ENCODE measurements at places on chromosomes 4 and X.
A peak's percentile ranks its signal among the peaks of the same experiment; 100 is the strongest.

DNA sequence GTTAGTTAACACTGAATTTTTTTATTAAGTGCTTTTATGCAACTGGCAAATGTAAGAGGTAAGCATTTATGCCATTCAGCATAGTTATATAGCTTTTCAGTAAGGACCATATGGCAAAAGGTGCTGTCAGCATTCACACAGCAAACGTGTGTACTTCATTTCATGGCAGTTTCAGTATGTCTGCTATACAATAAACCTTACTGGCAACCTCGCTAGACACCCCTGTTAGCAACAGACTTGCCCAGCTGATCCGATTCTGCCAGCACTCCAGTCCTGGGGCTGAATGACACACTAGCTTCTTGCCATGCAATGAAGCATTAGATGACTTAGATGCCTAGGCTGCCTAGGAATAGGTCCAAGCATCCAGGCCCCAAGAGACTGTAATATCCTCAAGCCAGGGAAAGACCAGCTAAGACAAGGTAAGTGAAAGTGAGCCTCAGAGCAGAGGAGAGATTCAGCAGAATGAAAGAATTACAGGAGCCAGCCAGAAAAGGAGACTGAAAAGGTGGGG, 47.3 kb upstream of the DOCK11 start:
- DNase-seq = no peak

GRCh38 chr4:38015886-38016515, 55.8 kb downstream of the PTTG2 start:
- DNase-seq = no peak

- no peak for DNase-seq
These were observed 1003.7 kb upstream of the SLIT2 start for GRCh38 chr4:19248023-19248422.

DNA sequence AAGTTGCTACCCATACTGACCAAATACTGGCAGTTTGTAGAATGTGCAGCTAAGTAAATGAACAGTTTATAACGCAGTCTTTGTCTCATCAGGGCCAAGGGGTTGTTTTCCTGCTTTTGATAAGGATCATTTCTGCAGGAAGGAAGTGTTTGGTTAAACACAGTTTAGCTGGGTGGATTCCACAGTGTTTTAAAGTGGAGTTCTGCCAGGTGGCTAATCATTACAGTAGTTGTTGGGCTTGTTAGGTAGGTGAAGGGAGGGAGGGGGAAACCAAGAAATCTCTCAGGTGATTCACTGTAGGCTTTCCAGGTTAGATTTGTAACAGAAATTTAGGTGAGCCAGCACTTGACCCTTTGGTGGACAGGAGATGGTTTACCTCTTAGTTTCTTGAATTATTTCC, 58.1 kb downstream of the FNIP2 start:
- no peak for DNase-seq

GRCh38 chr4:137198791-137199190, 333.5 kb downstream of the PCDH18 start:
- no peak for DNase-seq

GRCh38 chr4:47390428-47391125, 72.9 kb downstream of the COMMD8 start:
- no peak for DNase-seq

DNA sequence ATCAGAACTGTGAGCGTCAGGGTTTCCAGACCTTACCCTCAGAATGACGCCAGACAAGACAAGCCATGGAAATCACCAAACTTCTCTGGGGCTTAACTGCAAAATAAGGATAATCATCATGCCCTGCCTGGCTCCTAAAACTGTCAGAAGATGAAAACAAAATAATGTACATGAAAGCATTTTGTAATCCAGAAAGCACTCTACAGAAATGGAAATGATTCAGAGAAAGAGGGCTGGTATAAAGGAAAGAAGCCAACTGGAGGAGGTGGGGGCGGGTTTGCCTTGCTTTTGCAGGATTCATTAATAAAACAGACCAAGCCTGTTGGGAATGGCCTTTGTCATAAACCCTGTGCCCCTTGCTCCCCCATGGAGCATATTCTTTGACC, 47.3 kb downstream of the SEPSECS start:
- no peak for DNase-seq

DNA sequence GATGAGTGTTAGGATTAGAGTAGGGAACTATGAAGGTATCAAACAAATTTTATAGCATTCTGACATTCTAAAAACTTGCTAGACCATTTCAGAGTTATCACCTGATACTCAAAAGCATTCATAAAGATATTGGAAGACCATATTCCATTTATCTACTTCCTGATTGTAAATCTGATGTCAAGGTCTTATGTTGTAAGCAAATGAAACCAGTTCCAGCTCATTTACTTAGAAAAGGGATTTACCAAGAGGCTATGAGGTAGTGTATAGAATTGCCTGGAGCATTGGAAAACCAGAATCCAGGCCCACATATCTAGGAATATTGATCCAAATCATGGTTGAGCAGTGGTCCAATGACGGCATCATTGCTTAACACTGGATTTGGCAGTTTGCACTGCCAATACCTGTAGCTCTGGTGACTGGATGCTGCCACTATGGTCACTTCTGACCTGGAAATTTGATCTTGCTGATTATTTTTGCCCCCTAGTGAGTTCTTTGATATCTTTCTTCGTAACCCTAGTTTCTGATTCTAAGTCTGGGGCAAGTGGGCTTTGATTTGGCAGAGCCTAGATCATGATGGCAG, 25.4 kb downstream of the ARFIP1 start:
- DNase-seq = peak; percentile 27

- no peak for DNase-seq
These were observed 79.0 kb upstream of the TRAM1L1 start for GRCh38 chr4:117164338-117164737.

GRCh38 chrX:20130357-20130756, 11.3 kb downstream of the EIF1AX start:
- DNase-seq = no peak

DNA sequence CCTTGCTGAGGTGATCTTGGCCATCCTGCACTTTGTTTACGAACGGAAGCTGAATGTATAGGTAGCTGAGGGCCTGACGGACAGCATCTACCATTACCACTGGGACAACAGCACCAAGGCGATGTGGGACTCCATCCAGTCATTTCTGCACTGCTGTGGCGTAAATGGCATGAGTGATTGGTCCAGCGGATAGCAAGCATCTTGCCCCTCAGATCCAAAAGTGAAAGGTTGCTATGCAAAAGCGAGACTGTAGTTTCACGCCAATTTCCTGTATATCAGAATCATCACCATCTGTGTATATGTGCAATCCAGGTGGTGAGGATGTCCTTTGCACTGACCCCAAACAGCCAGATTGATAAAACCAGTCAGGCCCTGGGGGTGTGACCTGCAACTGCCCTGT, 4.2 kb upstream of the PYURF start:
- no peak for DNase-seq

DNA sequence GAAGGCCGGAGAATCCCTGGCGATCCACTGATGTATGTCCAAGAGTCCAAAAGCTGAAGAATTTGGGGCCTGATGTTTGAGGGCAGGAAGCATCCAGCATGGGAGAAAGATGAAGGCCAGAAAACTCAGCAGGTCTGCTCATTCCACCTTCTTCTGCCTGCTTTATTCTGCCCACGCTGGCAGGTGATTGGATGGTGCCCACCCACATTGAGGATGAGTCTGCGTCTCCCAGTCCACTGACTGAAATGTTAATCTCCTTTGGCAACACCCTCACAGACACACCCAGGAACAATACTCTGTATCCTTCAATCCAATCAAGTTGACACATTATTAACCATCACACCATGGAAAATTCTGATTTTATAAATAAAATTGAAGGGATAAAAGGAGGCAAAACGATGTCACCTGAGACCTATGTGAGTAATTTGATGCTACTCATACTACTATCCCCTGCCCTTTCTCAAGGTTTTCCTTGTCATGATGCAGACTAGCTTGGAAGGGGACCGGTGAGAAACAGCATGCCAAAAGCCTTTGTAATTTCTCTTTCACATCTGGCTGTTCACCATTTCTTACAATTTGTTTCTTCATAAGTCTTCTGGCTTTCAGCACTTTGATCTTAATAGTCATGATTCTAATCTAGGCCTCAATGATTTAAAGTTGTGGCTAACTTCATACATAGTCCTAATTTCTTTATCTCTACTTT, 9.7 kb upstream of the PYURF start:
- DNase-seq = no peak

- DNase-seq = no peak
These were observed 32.9 kb upstream of the GPR78 start for GRCh38 chr4:8547108-8547911.

DNA sequence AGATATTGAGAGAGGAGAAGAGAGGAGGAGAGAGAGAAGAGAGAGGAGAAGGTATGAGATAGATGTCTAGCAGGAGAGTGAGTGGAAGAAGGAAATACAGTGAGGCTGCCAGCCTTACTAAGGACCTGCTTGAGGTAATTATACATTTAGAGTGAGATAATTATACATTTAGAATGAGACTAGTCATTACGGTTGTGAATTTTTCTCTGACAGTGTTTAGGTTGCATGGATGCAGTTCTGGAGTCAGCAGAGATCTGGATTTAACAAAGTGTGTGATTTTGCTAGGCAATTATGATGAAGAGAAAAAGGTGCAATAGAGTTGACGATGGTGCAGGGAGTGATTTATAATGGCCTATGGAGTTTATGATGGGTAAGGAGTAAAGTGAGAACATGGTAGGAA, 187.1 kb upstream of the ARX start:
- no peak for DNase-seq

GRCh38 chr4:4880492-4880891, 21.0 kb downstream of the MSX1 start:
- no peak for DNase-seq

GRCh38 chr4:57943682-57944081, 833.5 kb upstream of the IGFBP7 start:
- DNase-seq = peak; percentile 1

- DNase-seq = no peak
These were observed 25.6 kb upstream of the PRDM8 start for GRCh38 chr4:80171656-80172055.

DNA sequence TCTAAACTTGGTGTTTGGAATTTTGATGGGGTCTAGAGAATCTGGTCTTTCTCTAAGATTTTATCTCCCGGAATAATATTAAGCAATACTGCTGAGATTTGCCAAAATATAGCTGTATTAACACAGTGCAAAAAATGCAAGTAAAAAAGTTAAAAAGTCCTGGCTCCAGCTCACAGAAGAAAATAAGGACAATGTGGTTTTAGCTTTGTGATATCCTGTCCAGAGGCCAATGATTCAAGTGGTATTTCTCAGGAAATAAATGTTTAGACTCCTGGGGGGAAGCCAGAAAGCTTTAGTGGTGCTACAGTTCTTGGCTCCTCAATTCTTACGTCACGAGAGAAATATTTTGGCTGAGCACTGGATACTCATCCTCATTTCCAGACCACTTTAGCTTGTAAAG, 40.9 kb upstream of the IL13RA2 start:
- DNase-seq = no peak

DNA sequence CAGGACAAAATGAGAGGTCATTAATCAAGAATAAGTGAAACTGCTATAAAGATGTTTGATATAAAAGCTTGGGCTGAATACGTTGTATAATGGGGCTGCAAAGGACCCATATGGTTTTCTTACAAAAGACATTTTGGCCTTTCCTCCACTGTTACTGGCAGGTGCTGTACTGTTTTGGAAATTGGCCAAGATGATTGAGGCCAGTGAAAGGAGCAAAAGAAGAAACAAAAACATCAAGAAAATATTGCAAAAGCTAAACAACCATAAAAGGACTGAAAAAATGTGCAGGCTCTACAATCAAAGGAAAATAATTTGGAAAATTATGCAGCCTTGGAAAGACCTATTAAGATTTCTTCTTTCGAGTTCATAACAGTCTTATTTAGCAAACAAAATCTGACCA, 222.2 kb upstream of the PPP1R2C start:
- no peak for DNase-seq

Measured in inflammatory macrophage treated with lipopolysaccharide for 4 hours (primary cell).